ENCODE measurements at places on chromosomes 12 and 14.

- DNase-seq: no peak
Observed at GRCh38 chr12:8680533-8680932, 17.3 kb upstream of the RIMKLB start.

DNA sequence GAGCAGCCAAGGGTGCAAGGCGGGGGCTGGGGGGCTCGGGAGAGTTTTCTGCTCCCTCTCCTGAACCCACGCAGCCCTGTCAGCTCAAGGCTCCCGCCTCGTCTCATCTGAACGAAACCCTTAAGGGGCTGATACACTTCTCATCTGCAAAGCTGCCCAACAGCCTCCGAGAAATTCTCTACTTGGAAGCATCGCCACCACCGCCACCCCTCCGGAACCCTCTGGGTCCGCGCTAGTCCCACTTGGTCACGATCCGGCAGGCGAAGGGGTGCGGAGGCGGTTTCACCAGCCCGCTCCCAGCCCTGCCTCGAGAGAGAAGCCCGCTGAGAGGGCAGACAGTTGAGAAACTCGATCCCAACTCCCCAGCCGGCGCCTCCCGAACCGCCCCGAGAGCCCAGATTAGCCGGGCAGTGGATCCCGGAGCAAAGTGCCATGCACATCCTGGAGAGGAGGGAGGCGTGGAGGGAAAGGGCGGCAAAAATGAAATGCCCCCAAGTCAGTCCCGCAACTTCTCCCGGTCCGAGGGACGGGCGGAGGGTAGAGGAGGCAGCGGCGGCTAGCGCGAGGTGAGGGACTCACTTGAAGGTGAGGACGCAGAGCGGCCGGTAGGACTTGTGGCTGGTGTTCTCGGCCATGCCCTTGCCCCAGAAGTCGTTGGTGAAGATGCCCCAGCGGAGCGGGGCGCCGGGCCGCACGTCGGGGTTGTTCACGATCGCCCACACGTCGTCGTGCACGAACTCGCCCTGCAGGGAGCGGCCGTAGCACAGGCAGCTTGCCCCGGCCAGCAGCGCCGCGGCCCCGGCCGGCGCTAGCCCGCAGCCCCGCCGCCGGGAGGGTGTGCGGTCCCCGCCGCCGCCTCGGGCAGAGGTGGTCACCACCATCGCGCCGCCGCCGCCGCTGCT is 620 bp downstream of the TMTC1 start:
- no peak for DNase-seq

DNA sequence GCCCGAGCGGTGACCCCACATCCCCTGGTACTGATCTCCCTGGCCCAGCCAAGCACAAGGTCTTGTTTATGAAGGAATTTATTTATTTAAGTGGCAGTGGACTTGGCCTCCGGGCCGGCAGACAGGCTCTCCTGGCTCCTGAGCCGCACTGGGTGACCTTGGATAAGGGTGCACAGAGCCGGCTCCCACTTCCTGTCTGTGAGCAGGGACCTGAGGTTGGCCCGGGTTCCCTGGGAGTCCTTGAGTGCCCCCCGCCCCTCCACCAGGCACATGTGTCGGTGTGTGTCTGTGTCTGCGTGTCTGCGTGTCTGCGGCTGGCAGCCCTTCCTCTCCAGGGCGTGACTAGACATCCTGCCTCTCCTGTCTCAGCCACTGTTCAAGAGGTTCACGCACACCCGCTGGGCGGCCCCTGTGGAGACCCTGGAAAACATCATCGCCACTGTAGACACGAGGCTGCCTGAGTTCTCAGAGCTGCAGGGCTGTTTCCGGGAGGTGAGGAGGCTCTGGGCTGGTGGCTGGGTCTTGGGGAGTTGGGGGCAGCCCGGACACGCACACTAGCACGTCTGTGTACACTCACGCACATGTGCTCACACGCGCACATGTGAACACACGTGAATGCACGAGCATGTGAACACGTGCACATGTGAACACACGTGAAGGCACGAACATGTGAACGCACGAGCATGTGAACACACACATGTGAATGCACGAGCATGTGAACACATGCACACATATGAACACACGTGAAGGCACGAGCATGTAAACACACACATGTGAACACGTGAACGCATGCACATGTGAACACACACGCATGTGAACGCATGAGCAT is 9.3 kb downstream of the TNFAIP2 start:
- DNase-seq: no peak

DNA sequence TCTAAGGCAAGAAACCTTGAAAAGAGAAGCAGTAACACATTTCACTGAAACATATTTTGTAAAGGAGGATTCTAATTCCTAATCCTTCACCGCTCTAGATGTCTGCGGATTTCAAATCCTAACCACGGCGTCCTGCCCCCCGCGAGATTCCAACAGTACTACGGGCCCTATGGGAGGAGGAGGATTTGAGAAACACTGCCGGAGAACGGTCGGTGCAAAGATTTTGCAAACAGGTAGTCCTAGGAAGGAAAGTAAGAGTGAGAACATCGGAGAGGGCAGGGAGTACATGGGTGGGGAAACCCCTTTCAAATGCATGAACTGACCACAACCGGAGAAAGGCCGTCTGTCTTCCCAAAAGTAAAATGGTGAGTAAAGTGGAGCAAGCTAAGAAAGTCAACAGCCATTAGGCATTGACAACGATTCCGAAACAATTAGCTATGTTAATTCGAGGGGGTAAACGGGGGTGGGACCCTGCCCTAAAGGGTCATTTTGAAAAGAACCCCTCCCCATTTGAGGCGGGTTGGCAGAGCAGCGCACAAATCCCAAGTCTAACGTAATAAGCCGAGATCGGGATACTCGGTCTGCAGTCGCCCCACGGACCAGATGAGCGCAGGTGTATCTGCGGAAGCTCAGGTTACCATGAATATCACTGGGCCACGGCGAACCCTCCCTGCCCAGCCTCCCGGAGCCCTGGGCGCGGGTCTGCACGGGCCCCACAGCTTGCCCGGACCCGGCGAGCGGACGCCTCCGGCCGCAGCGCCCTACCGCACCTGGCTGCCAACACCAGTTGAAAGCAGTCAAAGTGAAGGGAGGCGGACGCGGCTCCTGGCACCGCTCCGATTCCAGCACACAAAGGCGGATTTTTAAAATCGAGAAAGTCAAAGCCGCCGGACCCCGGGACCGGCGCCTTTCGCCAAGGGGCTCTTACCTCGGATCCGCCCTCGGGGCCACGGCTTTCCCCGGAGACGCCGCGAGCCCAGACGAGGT is 662 bp downstream of the EPS8 start:
- DNase-seq: peak; percentile 40

GRCh38 chr12:68359674-68360073 is 27.5 kb upstream of the MDM1 start:
- no peak for DNase-seq

DNA sequence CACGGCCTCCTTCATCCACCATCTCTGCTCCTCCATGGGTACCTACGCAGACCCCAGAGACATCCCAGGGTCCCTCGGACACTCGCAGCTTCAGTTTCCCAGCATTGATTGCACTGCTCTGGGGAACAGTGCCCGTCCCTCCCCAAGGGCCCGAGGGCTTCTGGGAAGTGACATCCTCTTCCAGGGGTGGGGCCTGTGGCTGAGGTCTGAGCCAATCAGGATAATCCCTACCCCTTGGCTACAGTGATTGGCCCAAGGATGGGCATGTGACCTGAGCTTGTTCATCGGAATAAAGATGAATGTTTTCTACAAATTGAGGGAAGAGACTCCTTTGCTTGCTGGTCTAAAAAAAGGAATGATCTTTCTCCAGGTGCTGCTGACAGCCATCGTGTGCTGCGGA is 37.3 kb upstream of the MYL2 start:
- DNase-seq: no peak

- DNase-seq: no peak
Observed at GRCh38 chr12:62917926-62918325, 17.0 kb downstream of the PPM1H start.

- DNase-seq: no peak
Observed at GRCh38 chr12:121264951-121265515, 31.5 kb downstream of the CAMKK2 start.
